Daoy (cell line): ENCODE measurements at places on chromosomes 6 and 20. TPM values are rescaled to one million over a fixed set of nuclear protein-coding genes. Genes with fewer than 3 reads are reported as not detected.

Gene IL17A
- not detected in 2 replicates for total RNA-seq

Gene GTSF1L
- not detected in 2 replicates for total RNA-seq

Gene ADGRF5
- total RNA-seq = 0.11 TPM in 1 of 2 replicates, not detected in the other

DNA sequence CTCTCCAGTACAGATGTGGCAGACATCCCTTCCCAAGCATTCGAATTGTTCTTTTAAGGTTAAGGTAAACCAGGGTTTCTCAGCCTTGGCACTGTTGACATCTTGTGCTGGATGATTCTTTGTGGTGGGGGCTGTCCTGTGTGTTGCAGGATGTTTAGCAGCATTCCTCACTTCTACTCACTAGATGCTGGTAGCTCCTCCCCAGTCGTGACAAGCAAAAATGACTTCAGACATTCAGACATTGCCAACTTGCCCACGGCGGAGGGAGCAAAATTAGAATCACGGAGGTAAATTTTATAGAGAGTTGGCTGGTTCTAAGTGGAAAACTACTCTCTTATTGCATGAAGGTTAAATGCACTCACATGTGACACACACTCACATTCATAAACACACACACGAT is 188.7 kb downstream of the GMPR start:
- no peak for DNase-seq

GRCh38 chr6:169789146-169789943 is 37.9 kb downstream of the ERMARD start:
- no peak for DNase-seq

DNA sequence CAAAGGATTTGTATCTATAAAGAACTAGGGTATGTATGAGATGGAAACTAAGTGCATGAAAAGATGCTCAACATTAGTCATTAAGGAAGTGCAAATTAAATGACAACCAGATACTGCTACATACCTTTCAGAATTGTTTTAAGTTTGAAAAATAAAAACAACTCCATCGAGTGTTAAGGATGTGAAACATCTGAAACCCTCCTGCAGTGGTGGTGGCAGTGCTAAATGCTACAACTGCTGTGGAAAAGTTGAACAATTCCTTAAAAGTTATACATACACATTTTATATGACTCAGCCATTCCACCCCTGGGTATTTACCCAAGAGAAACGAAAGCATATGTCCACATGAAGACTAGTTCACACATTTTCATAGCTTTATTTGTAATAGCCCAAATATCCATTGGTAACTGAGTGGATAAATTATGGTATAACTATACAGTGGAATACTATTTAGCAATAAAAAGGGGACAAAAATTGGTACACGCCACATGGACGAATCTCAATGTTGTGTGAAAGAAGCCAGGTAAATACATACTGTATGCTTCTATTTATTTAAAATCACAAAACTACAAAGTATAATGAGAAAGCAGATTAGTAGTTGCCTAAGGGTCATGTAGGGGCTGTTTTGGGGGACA is 10.6 kb downstream of the ARMH2 start:
- DNase-seq = no peak

GRCh38 chr6:108608453-108609275 is 47.9 kb downstream of the FOXO3 start:
- DNase-seq = no peak

DNA sequence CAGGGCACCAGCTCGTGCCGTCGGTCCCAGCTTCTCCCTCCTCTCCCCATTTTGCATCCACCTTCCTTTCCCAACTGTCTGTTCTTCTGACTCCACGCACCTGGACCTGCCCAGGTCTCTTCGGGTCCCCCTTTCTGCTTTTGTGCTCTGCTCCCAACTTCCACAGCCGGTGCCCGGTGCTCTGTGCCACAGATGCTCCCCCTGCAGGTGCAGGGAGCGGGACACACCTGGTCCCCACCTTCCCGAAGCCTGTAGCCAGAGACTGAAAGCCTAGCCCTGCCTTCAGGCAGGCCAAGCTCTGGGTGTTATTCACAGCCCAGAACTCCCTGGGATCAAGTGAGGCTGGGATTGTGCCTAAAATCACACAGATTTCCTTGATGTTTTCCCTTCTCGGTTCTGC is 24.6 kb upstream of the BMP7 start:
- DNase-seq = no peak

DNA sequence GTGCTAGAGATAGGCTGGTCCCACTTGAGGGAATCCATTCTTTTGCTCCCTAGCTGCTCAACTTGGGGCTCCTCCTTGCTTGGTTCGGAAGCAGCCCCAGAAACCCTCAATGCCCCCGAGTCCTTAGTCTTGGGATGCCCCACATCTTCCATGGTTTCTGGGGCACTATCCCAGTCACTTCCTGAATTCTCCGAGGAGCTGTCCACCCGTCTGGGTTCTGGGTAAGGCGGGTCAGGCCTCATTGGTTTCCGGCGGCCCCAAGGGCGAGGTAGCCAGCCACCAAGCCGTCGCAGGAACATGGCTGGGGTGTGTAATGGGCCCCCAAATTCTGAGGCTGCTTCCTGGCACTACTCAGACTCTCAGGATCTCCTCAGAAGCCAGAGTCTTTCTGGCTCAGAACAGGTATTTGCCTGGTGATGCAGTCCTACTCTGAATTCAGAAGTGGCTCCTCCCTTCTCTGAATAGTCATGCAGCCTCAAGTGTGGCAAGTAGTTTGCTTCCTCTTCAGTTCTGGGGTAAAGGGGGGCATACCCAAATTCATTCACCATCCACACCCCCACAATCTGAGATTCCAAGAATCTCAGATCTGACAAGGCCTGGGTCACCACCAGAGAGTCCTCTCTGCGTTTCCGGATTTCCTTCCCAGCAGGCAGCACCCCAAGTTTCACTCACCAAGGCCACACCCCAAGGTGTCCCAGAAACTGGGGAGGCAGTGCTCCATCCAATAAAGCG is 763 bp downstream of the C6orf47 start:
- DNase-seq = peak; percentile 42
